ENCODE measurements at places on chromosomes 7 and 10. TPM values are rescaled to one million over a fixed set of nuclear protein-coding genes. Genes with fewer than 3 reads are reported as not detected.
A peak's percentile ranks its signal among the peaks of the same experiment; 100 is the strongest.

Gene DMBT1
- total RNA-seq = 0.08 TPM

Gene LIPK
- not detected for total RNA-seq

Gene C10orf143
- total RNA-seq = 2.6 TPM

- no peak for DNase-seq
Observed at GRCh38 chr10:58967551-58968388, 208.7 kb upstream of the PHYHIPL start.

- DNase-seq = no peak
Observed at GRCh38 chr10:84407388-84408049, 79.1 kb downstream of the CCSER2 start.

DNA sequence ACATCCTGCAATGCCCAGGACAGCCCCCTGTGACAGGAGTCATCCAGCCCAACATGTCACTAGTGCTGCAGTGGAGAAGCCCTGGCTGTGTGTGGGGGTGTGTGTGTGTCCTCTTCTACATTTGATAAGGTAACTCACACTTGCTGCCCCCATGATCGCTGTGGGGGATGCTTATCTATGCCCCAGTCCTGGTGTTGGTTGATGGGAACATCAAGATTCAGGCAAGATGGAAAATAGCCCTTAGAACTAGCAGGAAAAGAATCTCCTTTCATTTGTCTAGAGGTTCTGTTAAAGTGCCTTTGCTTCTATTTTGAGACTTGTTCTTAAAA lies 52.4 kb downstream of the TCF7L2 start:
- DNase-seq = no peak

GRCh38 chr7:150940431-150941102 lies 37.6 kb downstream of the KCNH2 start:
- DNase-seq = no peak

DNA sequence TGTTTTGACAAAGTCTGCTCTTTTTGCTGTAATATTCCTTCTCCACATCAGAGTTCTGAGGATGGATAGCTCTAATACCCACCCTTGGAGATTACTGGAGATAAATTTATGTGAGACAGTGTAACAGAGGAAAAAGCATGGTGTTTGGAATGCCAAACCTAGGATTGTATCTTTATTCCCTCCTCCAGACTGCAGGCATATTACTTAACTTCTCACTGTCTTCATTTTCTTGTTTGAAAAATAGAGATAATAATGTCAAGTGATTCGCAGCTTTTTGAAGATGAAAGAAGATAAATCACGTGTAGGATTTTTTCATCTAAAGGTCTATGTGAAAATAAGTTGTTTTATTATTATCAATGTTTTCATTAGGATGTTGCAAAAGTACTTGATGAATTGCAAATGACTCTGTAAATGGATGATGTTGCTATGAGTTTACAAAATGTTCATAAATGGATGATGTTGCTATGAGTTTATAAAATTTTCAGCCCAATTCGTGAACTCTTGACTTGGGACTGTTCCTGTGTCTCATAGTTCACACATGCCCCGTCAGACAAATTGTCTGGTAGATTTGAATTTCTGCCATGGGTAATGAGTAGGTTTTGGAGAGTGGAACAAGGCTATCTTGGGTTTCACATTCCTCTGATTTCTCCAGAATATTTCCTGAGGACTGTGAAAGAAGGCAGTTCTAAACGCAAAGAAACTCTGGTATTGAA lies 113.1 kb upstream of the IGFBP3 start:
- no peak for DNase-seq

DNA sequence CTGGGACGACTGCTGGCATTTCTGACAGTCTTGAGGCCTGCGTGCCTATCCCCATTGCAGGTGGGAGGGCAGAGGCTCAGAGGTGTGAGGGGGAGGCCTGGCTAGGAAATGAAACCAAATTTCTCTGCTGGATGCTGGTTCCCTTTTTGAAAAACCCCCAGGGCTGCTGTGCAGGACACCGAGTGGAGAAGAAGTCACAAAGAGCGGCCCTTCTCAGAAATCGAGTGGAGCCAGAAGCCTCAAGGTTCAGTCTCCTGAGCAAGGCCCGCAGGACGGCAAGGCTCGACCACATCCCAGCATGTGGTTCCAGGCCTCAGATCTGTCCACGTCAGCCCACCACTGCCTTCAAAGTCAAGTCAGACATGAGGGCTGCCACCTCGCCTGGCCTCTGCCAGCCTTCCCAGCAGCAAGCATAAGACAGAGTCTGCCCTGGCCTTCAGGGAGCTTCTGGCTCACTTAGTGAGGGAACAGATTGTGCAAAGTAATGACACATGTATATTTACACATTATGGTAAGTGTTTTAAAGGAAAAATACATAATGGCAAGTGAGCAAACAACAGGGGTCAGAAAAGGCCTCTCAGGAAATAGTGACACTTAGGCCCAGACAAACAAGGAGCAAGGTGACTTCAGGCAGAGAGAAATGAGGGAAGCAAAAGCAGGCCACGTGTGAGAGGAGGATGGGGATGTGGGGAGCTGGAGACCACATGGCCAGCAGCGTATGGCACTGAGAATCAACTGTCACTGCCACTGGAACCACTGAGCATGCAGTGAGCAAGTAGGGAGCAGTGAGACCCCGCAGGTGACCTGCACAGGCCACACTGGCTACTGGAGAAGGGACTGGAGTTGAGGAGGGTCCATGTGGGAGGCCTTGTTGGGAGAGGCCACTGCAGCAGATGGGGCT lies 86.7 kb downstream of the ARHGAP22 start:
- peak; percentile 55 for DNase-seq

DNA sequence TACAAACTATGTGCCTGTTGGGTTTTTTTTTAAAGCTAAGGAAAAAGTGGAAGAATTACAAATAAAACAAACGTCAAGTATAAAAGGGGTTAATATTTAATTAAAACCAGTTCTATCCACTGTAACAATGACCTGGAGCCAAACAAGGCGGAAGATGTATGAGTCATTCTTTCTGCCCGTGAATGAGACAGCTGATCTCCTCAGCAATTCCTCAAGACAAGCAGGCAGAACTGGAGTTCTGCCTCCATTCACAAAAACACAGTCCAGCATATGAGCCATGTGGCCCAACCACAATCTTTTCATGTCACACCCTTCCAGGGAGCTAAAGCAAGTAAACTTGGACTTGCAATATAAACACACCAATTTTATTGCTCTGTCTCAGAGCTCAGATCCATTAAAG lies 8.4 kb downstream of the ETV1 start:
- no peak for DNase-seq

- DNase-seq = no peak
Observed at GRCh38 chr7:118609207-118609606, 384.7 kb downstream of the ANKRD7 start.

- no peak for DNase-seq
Observed at GRCh38 chr7:123783820-123784219, 35.0 kb upstream of the WASL start.

GRCh38 chr7:139730746-139731612 lies 46.8 kb downstream of the HIPK2 start:
- DNase-seq = no peak

- DNase-seq = no peak
Observed at GRCh38 chr7:27826357-27826756, 86.4 kb downstream of the TAX1BP1 start.

DNA sequence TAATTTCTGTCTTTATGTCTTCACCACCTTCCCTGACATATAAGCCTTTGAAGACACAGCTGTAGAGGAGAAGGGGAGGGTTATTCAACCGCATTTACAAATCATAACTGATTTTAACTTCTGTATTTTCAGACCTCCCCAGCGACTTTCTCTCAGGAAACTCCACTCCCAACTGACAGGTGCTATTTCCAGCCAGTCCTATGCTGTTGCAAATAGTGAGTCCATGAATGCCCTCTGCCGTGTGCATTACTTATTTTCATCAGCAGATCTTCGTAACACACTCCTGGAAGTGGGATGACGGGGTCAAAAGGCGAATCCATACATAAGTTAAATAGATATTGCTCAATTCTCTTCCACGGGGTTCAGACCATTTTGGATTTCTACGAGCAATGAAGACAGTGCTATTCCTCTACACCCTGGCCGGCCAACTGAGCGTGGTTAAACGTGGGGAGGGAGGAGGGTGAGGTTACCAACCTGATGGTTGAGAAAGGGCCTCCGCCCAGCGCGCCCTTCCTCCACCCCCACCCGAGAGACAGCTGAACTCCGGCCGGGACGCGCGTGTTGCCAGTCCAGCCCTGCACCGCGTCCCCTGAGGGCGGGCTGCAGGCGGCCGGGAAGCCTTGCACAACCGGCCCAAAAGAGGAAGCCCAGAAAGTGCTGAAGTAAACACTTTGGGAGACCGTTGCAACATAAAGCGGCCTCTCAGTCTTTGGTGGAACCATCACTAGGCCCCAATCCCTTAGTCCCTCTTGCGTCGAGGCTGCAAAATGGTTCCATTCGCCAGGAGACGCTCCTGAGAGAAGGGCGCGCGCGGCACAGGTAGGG lies at the start of gene APBB1IP:
APBB1IP (plus strand) TSS at position 705 of the 825 bp plus-strand sequence. CDS start 53,986 bp downstream, outside the sequence.
- peak; percentile 96 for DNase-seq
